ENCODE measurements at places on chromosomes 7 and 10.

GRCh38 chr7:84738583-84739150 is 448.2 kb downstream of the SEMA3D start:
- DNase-seq: no peak

DNA sequence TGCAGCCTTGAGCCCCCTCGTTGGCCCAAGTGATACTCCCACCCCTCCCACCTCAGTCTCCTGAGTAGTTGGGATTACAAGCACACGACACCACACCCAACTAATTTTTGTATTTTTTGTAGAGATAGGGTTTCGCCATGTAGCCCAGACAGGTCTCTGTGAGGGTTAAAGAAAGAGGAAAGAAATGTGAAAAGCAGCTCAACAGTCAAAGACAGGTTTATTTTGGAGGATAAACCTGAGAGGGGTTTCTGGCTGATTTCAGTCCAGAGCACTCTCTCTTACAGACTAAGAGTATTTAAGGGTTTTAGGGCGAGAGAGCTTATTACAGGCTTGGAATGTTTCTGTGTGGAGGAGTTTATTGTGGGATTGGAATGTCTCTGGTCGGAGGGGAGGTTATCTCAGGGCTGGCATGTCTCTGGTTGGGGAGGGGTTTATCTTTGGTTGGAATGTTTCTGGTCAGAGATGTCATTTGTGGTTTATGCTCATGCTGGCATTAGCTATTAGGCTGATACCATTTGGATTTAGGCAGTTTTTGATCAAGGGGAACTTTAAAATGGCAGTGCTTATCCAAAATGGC is 26.1 kb upstream of the SNX10 start:
- DNase-seq: no peak

GRCh38 chr10:46560952-46561351 is 4.5 kb upstream of the GPRIN2 start:
- no peak for DNase-seq

- peak; percentile 77 for DNase-seq
Observed at GRCh38 chr7:6628045-6628444, 9.1 kb upstream of the ZNF316 start.

- peak; percentile 41 for DNase-seq
Observed at GRCh38 chr10:124174071-124174566, 80.7 kb upstream of the CHST15 start.

DNA sequence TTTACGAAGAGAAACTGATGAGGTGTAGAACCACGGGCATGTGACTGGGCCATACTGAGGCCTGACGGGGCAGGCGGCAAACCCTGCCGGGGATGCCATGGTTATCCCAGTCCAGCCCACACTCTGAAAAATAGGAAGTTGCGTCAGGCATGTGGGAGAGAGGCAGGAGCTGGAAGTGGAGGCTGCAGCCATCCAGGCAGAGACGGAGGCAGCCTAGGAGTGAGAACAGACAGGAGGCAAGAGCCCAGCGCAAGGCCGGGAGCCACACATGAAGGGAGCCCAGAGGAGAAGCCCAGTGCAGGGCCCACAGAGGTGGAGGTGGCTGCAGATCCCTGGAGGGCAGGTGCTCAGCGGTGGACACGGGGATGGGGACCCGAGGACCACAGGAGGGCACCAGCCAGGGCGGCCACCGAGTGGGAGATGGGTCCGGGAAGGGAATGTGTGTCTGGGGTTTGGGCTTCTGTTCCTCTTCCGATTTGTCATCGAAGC is 175.2 kb upstream of the PPP2R2D start:
- DNase-seq: no peak

- no peak for DNase-seq
Observed at GRCh38 chr10:14535457-14536130, 204.9 kb upstream of the FRMD4A start.

- DNase-seq: no peak
Observed at GRCh38 chr10:80356563-80356988, at the start of the genes DYDC1 and DYDC2. Gene DYDC1, minus strand, starts transcription at chr10:80356755. Its CDS starts 4,154 bp downstream, at chr10:80352601. Gene DYDC2, plus strand, starts transcription at chr10:80356781. Its CDS starts 5,663 bp downstream, at chr10:80362444.

DNA sequence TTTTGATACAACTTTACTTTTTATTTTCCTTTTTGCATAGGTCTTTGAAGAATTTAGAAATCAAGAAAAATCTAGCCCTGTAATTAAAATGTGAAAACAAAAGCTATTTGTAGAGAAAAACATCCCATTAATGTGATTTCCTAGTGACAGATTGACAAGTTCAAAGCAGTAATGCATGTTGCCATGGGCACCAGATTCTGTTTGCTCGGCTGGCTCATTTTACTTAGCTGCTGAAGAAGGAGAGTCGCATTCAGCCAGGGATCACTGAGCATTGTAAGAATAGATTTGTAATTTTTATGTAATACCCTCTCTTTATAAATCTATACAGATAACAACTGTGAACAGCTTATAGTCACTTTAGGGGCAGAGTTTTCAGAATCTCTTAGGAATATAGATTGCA is 28.5 kb downstream of the DNAJB9 start:
- no peak for DNase-seq

- no peak for DNase-seq
Observed at GRCh38 chr10:73044378-73045285, 52.0 kb downstream of the P4HA1 start.

DNA sequence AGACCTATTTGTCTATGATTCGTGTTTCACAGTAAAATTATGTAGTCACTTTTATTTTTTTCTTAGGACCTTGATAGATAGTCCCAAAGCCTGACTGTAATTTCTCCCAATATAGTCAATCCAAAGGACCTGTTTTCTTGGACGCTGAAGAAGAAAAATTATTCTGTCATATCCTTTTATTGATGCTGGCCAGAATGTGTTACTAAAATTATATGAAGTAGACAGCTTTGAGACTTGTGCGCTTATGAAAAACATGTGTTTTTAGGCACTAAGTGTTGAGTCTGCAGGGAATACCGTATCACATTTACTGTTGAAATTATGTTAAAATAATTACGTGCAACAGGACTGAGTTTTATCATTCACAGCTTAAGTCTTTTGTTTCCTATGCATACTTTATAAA is 17.9 kb downstream of the TES start:
- DNase-seq: no peak

GRCh38 chr10:129386415-129387257 is 80.4 kb upstream of the MGMT start:
- DNase-seq: no peak

- no peak for DNase-seq
Observed at GRCh38 chr7:199483-200249, 7.3 kb downstream of the FAM20C start.

DNA sequence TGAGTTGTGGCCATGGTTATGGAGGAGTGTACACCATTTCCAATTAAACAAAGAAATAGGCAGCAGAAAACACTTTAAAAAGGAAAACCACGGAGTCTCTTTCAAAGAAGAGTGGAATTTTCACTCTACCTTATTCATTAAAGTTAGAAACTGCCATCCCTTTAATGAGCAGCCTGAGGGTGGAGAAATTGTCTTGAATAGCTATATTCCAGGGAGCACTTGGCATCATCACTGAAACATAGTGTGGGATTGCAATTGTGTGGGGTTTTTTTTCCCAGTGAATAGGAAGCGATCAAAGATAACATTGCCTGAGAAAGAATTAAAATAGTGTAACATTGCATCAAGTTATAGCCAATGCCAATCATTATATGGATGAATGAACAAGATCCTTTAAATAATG is 191.6 kb downstream of the TEX36 start:
- no peak for DNase-seq

DNA sequence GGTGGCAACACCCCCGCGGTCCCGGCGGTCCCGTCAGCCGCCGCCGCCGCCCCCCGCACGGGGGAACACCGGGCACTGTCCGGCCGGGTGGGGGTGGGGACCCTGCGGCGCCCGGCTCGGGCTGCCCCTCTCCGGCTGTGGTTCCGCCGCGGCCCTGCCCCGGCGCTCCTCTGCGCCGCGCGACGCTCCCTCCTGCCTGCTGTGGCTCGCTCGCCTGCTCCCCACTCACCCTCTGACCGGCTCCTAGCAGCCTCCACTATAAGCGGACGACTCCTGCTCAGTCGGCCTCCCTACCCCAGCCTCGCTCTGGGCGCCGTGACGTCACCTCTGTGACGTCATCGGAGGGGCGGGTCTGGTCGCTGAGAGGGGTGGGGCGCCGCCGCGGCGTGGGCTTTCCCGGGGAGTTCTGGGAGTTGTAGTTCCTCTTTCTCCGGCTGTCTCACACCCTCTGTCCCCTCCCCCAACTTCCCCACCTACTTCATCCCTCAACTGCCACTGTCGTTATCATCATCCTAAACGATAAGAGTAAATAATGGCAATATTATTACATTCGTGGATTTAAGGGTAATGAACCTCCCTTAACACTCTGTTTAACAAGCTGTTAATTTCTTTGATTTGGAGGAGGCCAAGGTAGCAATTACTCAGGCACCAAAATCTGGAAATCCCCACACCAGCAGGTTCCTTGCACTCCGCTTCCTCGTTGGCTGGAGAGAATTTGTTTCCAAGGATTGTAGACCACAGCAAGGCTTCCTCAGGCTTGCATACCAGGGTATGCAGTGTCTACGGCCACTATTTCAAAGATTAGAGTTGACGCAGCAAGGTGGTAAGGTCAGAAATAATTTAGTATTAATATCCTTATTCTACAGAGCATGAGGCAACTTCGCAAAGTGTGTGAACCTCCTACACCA is at the start of gene UBE2H:
Gene UBE2H (minus strand): TSS at position 308 of the 908 bp plus-strand sequence. CDS start 405 bp downstream, outside the sequence.
- peak; percentile 94 for DNase-seq

- no peak for DNase-seq
Observed at GRCh38 chr10:1573334-1573969, 163.9 kb downstream of the ADARB2 start.

GRCh38 chr10:85238676-85239075 is 910.3 kb downstream of the CCSER2 start:
- DNase-seq: no peak

GRCh38 chr10:33055625-33056024 is 97.6 kb upstream of the ITGB1 start:
- no peak for DNase-seq

- no peak for DNase-seq
Observed at GRCh38 chr10:58698777-58699356, 186.2 kb downstream of the BICC1 start.

GRCh38 chr7:127678947-127679346 is 27.0 kb downstream of the SND1 start:
- DNase-seq: no peak

DNA sequence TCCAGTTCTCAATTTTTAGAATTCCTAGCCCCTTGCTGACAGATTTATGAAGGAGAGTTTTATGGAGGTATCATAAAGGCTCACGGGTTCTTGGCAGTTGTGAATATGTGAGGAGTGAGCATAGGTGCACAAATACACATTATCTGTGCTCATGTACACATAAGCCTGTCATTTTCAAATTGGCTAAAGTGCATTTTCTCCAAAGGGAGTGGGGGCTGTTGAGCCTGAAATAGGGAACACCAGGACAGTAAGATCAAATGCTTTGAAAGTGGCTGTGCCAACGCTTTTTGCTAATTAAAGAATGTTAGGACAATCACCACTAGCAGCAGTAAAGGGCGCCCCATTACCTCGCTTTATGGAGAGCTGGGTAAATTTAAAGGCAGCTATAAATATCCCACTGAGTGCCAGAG is 8.3 kb upstream of the LRRC4 start:
- no peak for DNase-seq

DNA sequence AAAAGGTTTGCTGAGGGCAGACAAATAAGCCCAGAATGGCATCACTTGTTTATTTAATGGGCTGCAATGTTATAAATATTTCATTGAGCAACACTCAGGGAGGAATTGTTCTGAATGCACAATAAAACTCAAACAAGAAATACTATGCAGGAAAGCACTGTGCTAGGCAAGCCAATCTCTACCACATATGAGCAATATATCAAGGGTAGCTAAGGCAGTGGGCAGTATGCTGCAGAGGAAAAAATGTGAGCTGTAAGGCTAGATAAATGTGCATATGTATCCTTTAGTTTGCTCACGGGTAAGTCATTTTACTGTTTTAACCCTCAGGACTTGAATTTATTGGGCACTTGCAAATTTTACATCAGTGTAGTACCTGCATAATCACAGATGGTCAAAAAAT is 349.6 kb downstream of the CDC14C start:
- no peak for DNase-seq

DNA sequence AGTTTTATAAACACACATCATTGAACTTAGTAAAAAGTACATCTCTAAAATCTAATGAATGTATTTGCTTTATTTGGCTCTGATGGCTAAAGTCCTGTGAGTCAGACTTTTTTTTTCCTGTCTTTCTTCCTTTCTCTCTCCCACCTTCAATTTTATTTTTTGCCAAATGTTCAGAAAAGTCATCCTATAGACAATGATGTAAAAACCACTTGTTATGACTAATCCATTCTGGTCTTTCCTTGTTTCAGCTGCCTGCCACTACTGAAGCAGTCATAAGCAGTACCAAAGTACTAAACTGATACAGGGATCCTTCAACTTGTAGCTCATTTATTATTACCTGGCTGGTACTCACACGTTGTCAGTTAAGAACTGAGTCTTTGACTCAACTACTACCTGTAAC is 23.9 kb downstream of the HECTD2 start:
- DNase-seq: no peak

- DNase-seq: no peak
Observed at GRCh38 chr7:25087855-25088254, 37.2 kb downstream of the CYCS start.

DNA sequence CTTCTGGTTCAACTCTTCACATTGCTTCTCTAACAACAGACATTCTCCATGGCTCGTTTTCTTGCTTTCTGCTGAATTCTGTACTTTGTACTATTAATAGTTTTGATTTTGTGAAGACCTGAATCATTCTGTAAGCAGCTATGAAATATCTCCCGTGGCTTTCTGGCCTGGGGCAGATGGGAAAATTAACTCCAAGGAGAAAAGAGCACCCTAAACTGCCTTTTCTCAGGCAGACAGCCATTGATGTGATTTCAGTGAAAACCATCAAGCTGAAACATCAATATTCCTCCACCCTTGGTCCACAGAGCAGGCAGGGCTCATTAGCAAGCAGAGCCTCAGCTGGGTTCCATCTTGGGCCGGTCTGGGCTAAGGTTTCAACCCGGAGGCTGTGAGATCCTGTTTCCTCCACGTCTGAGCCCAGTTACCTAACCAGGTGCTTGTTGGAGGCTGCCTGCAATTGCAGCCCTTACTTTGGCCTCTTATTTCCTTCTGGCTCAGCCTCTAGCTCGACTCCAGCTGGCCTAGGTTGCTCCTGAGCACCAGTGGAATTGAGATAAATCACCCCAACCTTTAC is 21.1 kb upstream of the EZH2 start:
- no peak for DNase-seq

- no peak for DNase-seq
Observed at GRCh38 chr7:28182071-28182471, 1.5 kb upstream of the JAZF1 start.

DNA sequence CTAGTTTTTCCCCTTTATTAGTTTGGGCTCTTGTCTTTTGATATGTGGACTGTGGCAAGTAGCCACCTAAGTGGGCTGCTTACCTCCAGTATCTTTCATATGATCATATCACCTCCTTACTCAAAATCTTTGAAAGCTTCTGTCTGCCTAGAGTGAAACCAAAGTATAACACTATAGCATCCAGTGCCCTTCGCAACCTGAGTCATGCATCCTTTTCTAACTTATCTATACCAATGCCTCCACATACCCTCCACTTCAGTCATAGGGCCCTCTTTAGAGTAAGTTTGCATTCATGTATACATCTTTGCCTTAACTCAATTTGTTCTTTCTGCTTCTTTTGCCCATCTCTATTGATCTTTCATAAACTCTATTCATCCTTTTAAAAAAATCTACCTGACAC is 15.7 kb upstream of the MACC1 start:
- DNase-seq: no peak

- DNase-seq: no peak
Observed at GRCh38 chr7:120138497-120138896, 134.5 kb upstream of the KCND2 start.
